Left ventricle myocardium inferior (tissue), 1 donor: ENCODE measurements at places on chromosomes 16 and 17.
A peak's percentile ranks its signal among the peaks of the same experiment; 100 is the strongest.

- DNase-seq = no peak
These were observed 52.8 kb downstream of the CLEC19A start for GRCh38 chr16:19338335-19338734.

DNA sequence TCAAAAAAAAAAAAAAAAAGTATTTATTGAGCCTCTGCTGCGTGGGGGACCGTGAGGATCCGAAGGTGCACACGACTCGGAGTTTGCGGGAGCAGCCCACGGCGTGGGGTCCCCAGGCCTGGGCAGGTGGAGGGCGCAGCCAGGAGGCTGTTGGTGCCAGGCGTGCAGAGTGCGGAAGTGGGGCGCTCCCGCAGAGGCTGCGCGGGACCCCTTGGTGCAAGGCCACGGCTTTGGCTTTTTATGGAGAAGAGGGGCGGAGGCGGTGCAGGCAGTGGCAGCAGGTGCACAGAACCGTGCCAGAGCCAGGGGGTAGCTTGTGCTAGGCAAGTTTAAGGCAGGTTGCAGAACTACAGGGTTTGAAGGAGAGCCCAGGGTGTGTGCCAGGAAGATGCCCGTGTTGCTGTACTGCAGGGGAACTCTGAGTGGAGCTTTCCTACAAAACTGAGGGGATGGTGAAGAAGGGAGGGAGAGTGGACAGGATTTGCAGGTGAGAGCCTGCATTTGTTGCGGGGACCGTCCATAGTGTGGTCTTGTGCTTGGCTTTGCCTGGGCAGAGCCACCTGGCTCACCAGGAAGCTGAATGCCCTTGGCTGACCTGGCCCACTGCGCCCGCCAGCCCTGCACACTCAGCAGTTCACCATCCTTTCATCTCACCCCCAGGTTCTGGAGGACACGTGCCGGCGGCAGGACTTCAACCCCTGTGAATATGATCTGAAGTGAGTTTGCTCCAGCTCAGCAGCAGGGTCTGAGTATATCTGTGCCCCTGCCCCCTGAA, 1.3 kb downstream of the ASPSCR1 start:
- DNase-seq = no peak

GRCh38 chr16:28549301-28549899, 4.3 kb upstream of the SGF29 start:
- no peak for DNase-seq

DNA sequence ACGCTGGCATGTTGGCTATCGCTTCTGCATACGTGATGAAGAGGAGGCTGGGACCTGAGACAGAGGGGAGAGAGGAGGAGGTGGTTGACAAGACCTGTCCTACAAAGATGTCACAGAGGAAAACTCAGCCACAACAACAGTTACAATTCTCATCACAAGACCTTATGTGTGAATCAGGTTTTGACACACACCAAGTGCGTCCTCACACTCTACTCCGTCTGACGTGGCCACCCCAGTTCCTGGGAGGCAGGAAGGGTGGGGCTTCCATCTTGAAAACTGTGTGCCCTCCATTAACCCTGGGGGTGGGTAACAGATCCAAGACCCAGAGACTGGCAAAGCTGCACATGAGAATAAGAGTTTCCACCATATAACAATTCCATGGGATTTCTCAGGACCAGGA, 24.1 kb downstream of the SLC6A4 start:
- DNase-seq = no peak

DNA sequence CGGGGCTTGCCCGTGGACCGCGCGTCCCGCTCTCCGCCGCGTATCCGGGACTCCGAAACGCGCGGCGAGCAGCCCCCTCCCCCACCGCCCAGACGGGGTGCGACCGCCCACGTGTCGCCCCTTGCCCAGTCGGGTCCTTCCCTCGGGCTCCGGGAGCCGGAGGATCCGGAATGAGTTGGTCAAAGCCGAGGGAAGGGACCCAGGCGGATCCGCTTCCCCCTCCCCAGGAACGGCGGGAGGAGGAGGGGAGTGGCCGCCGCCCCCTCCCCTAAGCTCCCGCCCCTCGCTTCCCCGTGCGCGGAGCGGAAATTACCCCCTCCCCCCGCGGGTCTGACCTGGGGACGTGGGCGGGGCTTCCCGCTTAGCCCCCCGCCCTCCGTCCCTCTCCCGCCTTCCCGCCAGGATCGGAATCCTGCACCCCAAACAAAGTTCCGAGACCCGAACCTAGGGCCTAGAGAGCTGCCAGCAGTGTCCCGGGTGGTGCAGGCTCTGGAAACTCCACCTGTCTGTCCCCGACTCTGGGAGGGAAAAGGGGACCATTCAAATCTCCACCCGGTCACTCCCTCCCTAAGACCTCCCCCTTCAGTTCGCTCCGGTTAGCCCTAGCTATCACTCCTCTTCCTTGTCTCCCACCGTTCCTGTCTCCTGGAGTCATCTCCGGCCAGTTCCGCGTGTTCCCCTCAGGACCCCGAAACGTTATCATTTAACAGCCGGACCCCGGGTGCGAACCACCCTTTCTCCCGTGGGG, 1.0 kb upstream of the IGF2BP1 start:
- DNase-seq = no peak

DNA sequence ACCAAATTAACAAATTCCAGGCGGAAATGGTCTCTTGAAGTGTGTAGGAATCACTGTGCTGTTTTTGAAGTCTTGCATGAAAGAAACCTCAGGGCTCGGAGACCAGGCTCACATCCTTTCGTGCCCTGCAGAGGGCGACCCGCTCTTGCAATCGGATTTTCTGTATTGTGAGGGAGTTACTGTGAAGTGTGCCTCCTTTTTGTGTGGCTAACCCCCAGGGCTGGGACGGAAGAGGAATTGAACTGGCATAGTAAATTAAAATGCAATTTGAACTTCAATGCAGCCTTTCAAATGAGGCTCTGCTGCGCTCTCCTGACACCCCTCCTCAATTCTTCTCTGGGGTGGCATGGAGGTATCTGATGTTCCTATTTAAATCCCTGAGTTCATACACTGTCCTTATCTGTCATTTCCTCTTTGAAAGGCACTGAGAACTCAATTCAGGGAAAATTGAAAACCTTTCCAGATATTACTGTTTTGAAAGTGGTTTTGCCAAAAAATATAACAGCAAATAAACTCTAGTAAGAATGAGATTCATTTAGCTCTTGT, 51.5 kb upstream of the MGAT5B start:
- DNase-seq = peak; percentile 22

- no peak for DNase-seq
These were observed 23.6 kb downstream of the ZNF469 start for GRCh38 chr16:88406096-88407041.

- DNase-seq = no peak
These were observed 5.0 kb upstream of the DCTPP1 start for GRCh38 chr16:30434852-30435251.

DNA sequence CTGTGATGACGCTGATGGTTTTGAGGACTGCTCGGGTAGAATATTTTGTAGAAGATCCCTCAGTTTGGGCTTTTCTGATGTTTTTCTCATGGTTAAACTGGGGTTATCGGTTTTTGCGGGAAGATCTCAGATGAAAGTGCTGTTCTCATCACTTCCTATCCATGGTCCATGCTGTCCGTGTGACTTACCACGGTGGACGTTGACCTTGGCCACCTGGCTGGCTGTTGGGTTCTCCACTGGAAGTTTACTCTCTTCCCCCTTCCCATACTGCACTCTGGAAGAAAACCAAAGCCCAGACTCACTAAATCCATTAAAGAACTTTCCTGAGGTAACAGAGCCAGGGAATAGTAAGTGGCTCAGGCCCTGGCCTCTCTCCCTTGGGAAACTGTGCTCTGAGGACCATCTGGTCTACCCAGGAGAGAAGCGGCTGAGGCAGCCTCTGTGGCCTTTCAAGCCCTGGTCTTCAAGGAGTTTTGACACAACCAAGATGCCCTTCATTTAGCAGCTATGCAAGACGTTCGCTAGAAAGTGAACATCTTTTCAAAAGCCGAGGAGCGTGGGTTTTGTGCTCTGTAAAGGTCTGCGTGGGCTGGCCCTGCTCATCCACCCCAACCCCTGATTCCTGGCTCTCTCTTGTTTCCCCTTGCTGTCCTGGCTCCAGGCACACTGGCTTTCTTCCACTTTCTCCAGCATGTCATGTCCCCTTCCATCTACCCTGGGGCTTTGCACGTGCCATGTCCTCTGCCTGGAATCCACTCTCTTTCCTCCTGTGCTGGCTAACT, 43.1 kb downstream of the IRF8 start:
- no peak for DNase-seq
